Stimulated activated CD8-positive, alpha-beta memory T cell treated with anti-CD3 and anti-CD28 coated beads, Interleukin-4, amount 100 ng/mL, for 48 hours (primary cell): ENCODE measurements at places on chromosomes 3 and 15.

- DNase-seq = no peak
Measured at GRCh38 chr15:52862677-52863076, 72.5 kb upstream of the ONECUT1 start.

DNA sequence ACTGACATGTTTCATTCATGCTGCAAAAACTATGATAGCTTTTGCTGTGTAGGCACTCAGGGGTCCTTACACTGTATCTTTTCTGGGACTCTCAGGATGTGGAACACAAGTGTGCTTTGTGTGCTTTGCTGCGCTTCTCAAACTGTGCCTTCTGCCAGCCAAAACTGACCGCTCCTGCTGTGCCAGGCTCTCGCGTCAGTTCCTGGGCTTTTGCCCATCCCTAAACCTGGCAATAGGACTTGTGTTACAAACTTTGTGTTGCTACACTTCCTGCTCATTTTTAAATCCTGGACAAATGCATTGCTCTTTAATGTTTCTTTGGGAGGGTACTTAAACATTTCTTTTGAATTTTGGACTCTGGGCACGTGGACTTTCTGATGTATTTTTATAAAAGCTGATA, 60.3 kb downstream of the DIPK2A start:
- DNase-seq = no peak

- no peak for DNase-seq
Measured at GRCh38 chr3:184426691-184427141, 46.9 kb downstream of the CHRD start.

DNA sequence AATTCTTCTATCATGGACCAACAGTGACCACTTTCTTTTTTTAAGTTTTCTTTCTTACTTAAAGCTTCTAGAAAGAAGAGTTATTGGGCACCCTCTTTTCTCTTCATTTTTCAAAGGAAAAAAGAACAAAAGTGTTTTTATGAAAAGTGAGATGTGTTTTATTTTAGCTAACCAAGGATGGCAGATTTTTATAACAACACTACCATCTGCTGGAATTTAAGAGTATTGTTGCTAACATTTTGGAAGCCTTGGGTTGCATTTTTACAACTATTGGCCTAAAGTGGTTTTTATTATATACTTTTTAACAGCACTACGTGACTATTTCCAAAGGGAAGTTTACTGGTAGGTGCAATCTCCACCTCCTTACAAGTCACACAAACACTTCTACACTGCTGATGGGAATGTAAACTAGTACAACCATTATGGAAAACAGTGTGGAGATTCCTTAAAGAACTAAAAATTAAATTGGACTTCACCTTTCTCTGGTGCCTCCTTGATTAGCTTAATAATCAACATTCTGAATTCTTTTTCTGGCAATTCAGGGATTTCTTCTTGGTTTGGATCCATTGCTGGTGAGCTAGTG, 237.7 kb upstream of the AGTR1 start:
- no peak for DNase-seq

DNA sequence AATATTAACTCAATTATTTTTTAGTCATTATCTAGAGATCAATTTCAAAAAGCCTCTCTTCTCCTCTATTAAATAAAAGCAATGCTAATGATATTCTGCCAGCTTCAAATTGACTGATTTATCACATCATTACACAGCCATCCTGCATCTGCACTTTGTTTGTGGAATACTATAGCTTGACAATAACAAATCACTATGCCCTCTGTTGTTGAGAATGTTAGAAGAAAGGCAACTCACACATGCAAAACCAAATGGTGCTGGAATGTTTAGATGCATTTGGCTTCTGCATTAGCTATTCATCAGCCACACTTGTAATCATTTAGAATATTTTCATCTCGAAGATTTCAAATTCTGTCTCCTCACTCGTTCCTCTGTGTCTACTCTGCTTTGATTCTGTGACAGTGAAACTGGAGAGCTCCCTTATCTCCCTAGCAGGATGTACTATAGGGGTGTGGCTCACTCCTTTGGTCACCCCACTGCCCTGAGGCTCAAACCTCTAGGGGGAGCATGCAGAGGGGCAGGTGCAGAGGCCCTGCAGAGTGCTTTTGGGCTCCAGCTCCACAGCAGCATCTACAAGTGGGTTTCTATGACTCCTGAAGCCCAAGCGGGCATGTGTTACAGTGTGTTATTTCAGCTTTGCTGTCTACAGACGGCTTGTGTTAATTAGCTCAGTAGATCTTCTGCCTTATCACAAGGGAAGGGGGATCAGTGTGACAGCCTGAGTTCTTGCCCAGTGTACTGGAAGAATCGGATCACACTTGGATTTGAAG, 454.1 kb upstream of the BCHE start:
- no peak for DNase-seq

DNA sequence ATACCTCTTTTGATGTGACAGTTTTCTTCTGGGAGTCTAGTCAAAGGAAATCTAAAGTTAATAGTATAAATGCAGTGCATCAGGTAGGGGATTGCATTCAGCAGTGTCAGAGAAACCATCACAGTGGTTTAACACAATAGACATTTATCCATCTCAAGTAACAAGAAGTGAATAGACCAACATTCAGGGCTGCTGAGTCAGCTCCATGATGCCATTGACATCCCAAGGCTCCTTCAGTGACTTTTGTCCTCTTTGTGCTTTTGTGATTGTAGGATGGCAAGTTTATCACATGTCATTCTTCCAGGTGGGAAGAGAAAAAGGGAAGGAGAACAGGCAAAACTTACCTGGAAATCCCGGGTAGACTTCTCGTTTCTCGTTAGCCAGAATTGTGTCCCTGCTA, 158.3 kb downstream of the TMEM108 start:
- DNase-seq = no peak

DNA sequence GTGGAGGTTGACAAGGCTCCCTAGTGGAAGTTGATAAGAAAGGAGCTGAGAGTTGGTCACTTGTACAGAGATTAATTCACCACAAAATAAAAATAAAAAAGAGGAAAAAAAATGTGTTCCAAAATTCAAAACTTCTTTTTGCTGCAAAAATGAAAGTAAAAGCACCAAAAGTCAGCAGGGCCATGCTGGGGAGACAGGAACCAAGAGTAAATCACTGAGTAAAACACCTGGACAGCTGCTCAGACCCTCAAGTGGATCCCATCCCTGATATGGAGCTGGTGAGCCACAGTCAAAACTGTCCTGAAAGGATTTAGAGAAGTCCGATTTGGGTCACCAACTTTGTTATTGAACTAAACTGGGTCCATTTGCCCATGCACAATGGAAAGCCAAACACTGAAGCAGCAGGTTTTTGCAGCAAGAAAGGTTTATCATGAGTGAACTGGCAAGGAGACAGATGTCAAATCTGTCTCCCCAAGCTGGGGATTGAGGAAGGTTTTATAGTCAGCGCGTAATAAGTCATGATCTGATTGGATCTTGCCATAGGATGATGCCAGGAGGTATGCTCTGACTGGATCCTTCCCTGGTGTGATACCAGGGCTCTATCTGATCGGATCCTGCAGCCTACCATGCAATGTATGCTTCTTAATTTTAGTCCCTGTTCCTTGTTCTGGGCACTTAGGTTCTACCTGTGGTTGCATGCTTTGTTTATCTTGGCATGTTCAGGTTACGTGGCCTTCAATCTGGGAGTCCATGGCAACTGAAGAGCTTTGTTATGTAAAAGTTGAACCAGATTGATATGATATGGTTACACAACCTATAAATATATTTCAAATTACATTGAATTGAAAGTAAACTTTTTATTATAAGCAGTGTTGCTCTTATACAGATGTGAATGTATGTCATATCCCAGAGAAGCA, 313.2 kb downstream of the POLQ start:
- no peak for DNase-seq

- DNase-seq = no peak
Measured at GRCh38 chr3:42375121-42375800, 35.1 kb downstream of the LYZL4 start.

DNA sequence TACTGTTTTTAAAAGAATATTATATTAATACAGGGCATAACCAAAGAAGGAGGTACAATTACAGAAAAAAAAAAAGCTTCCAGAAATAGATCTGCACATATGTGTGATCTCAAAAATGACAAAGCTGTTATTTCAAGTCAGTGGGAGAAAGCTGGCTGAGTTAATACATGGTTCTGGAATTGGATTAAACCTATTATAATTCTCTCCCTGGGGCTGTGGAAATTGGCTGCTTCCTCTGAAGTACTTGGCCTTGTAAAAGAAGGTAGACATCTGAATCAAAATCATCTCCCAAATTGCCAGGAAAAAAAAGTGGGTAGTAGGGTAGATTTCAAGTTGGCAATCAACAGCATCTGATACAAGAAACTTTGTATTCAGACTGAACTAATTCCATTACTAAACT, 723.9 kb upstream of the ALCAM start:
- DNase-seq = no peak
